ENCODE measurements at places on chromosomes 3 and 15.

DNA sequence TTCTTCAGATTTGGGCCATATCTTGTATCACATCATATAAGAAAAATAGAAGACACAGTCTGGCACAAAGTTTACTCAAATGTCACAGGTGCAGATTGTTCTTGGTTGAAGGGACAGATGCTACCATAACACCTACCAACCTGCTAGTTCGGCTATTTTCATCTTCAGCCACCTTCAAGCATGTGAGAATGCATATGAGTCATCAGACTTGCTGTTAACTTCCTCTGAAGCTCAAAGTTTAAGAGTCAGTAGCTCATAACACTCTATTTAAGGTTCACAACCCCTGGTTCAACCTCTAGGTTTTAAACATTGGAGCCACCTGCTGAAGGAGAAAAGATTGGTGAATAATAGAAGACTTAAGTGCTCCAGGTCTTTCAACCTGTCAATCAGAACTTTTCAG is 522.8 kb downstream of the NLGN1 start:
- no peak for DNase-seq

- no peak for DNase-seq
Measured at GRCh38 chr3:50604628-50605588, 6.7 kb downstream of the CISH start.

GRCh38 chr3:42314411-42314810 is 48.4 kb upstream of the CCK start:
- DNase-seq = no peak

GRCh38 chr3:112407888-112408702 is 75.1 kb downstream of the CD200 start:
- DNase-seq = no peak

GRCh38 chr3:144085964-144086363 is 114.3 kb downstream of the DIPK2A start:
- no peak for DNase-seq

DNA sequence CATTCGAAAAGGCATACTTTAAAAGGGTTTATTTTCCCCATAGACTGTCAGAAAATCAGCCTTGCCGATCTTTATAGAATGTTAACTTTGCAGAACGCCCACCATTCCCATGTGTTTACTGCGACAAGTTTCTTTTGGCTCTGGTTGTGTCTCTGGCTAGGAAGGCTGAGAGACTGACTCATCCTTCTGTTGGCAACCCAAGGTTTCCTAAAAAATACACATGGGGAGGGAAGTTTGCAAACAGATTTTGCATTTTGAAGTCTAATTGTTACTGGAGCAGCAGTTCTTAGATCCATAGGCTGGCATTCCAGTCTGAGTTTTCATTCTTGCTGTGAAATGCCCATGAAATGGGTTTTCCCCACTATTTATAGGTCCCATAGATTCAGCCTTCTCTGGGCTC is 37.9 kb upstream of the MINAR1 start:
- peak; percentile 55 for DNase-seq

DNA sequence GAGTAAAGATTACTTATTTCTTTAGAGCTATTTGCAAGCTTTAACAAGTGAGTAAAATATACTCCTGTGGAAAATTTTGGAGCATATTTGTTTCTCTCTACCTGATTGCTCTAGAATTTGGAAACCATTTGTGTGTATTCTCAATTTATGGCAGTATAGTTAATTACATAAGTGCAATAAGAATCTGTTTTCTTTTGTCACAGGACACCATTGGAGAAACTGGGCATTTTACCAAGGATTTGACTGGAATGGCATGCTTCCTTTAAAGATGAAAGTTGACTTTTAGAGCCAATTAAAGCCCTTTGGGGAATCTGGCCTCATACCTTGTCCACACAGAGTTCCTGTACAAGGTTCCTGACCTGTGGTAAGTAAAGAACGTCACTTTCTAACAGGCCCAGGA is 38.4 kb downstream of the PAQR5 start:
- DNase-seq = no peak

- no peak for DNase-seq
Measured at GRCh38 chr15:88225461-88225860, 31.1 kb downstream of the NTRK3 start.

DNA sequence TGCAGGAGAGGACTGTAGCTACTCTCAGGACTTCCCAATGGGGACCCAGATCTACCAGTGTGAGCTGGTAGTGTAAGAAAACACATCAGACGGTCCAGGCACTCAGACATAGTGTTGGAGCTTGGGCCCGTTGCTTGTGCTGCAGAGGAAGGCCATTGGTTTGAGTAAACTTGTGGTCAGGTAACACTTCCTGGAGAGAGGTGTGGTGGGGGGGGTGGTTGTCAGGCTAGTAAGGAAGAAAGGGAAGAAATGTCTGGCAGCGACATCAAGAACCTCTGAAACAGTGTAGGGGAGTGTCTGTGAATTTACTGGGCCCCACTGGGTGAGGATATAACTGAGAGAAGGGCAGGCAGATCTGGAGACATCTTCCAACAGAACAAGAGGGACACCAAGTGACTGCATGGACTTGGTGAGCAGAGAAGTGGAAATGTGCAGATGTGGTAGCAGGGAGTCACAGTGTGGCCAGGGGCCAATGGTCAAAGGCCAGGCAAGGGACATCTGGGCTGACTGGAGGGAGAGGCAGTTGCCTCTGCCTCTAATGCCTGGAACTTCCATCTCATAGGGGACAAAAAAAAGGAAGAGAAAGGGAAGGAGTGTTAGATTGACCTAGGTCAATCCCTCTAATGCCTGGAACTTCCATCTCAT is 63.7 kb upstream of the MRPS22 start:
- no peak for DNase-seq

DNA sequence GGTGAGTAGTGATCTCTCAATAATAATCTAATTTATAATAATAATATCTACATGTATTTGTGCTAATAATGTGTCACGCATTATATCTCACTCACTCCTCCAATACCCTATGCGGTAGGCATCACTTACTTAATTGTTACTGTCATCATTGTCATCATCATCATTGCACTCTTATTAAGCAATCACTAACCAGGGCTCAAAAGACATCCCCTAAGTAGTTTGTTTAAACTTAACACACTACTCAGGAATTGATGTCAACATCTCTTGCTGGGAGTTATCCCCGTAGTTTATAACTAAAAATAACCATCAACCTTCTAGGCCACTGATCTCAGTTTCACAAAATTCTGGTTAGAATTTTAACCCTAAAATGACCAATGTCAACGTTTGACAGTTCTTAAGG is 56.8 kb upstream of the ICE2 start:
- DNase-seq = no peak

DNA sequence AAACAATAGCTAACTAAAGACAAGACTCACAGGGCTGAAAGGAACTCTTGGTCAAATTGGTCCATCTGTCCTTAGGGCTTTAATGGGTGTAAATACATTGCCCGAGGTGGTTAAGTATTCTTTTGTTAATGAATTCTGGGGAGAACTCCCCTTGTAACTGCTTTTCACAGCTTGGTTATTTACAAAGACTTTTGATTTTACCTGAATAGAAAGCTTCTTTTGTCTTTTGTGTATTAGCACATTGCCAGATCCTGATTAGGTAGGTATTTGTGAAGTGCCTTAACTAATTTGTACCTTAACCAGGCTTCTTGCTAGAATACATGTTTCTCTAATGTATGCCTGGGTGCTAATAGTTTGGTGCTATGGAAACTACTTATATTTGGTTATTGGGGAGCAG is 14.0 kb downstream of the CHD2 start:
- no peak for DNase-seq

DNA sequence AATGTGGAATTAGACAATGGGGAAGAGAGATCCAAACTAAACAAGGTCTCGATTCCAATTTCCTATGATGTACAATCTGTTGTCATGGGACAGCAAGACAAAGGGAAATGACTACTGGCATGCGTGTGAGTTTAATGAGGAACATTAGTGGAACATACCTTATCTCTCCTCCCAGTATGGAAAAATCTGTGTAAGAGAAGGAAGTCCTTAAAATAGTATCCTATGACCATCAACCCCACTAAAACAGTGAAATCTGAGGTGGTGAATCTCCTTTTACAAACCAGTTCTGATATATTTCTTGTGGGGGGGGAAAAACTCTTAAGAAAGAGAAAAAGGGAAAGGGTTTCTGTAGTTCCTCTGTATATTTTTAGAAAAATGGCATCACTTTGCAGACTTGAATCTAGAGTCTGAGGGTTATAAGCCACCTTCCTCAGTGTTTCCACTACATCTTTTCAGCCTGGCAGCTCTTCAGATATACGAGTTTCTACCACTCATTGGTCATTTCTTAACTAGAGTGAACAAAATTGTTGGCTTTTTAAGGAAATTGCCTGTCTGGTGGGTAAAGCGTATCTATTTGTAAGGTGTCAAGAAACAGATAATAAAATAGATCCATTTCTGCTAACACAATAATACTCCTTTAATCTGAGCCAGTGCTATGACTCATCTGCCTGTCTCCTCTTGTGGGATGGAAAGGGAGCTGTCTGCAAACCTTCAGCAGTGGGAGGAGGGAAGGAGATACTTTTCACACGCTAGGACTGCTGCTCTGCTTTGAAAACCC is 3.0 kb upstream of the TNFAIP8L3 start:
- peak; percentile 82 for DNase-seq
